ENCODE measurements at places on chromosomes 1 and 21. TPM values are rescaled to one million over a fixed set of nuclear protein-coding genes. Genes with fewer than 3 reads are reported as not detected.

The PRKCZ gene
- total RNA-seq, result 6.0 TPM

The S100A7A gene
- total RNA-seq, result not detected

The AIRE gene
- total RNA-seq, result 0.04 TPM

The PROK1 gene
- not detected for total RNA-seq

The FCRL6 gene
- total RNA-seq, result not detected

GRCh38 chr1:22763487-22764200 lies 53.0 kb downstream of the EPHB2 start:
- DNase-seq, result no peak

- no peak for DNase-seq
These were observed 156.2 kb downstream of the RHOU start for GRCh38 chr1:228891272-228892034.

GRCh38 chr1:204852854-204853253 lies 17.8 kb upstream of the NFASC start:
- no peak for DNase-seq

DNA sequence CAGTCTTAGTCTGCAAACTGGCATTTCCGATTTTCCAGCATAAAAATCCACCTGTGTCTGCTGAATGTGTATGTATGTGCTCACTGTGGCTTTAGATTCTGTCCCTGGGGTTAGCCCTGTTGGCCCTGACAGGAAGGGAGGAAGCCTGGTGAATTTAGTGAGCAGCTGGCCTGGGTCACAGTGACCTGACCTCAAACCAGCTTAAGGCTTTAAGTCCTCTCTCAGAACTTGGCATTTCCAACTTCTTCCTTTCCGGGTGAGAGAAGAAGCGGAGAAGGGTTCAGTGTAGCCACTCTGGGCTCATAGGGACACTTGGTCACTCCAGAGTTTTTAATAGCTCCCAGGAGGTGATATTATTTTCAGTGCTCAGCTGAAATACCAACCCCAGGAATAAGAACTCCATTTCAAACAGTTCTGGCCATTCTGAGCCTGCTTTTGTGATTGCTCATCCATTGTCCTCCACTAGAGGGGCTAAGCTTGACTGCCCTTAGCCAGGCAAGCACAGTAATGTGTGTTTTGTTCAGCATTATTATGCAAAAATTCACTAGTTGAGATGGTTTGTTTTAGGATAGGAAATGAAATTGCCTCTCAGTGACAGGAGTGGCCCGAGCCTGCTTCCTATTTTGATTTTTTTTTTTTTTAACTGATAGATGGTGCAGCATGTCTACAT lies 2.5 kb upstream of the OLFML3 start:
- DNase-seq, result peak; percentile 60

DNA sequence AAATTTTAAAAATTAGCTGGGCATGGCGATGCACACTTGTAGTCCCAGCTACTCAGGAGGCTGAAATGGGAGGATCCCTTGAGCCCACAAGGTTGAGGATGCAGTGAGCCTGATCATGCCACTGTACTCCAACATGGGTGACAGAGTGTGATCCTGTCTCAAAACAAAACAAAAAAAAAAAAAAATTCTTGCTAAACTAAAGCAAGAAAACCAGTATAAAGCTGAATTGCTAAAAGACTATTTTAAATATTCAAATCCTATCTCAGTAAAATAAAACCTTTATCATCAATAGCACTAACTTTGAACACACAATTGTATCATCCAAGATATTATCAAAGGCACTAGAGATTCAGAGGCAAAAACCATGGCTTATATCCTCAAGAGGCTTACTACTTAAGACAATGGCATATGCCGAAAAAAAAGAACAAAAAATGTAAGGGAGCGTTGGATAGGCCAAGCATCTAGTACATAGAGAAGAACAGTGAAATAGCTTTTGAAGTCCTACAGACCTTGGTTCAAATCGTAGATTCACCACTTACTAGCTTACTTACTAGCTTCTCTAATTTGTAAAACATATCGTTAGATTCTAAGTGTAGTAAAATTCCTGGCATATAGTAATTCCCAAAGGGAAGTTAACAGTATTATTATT lies 3.6 kb downstream of the EPS15 start:
- no peak for DNase-seq

DNA sequence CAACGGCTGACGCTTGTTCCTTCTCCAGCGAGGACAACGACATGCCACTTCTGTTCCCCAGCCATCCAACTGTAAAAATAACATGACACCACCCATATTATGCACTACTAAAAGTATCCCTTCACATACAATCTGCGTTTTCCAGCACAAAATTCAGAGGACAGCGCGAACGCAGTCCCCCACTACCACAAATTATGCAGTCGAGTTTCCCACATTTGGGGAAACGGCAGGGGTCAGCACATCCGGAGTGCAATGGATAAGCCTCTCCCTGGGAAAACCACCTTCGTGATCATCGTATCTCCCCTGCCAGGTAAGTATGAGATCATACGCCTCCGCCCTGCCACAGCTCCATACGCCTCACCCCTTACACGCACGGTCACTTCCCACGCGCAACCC lies 120.9 kb downstream of the PPIAL4G start:
- no peak for DNase-seq

DNA sequence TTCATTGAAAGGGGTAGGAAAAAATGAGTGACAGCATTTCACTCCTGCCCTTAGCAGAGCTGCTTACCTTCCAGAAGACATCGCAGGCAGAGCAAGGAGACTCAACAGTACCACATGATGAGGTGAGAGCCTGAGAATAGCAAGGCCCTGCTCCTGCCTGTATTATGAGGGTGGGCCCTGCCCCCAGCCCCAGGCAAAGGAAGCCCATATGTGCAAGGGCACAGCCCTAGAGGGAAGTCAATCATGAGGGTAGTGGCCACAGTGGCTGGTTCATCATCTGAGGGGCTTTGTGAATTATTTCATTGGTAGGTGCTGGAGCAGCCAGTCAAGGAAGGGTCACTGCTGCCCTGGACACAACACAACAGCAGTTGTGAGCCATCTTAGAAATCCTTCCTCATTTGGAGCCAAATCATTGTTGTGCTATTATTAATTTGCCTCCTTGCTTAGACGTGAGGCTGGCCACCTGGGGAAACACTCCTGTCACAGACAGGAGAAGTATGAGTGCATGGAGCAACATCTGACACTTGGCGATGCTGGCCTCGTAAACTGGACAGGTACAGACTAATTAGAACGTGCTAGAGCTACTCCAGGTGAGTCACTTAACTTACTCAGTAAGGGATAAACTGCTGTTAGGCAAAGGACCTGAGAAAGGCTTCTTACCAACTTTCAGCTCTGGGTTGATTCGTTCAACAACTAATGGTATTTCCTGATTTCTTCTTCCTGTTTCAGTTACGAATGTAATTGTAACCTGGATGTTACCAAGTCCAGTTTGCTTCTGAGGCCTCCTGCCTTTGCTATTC lies 22.7 kb upstream of the ACBD6 start:
- DNase-seq, result no peak

DNA sequence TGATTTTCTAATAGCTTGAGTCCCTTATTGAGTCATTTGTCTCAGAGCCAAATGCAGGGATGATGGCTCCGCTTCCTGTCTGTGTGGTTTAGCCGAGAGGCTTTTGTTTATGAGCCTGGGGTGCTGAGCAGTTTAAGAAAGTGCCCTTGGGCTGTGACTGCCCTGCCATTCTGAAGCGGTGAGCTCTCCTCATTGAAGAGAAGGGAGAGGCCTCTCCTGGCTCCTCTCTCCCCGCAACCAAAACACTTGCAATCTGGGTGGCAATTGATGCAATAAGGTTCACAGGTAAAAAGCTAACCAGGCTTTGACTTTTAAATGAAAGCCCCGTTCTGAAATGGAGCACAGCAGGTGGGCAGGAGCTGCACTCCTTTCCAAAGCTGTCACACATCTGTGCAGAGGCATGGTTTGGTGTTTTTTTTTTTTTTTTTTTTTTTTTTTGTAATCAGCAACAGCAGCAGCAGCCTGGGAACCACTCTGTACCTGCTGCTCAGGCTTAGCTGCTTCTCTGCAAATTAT lies 403.7 kb downstream of the SIPA1L2 start:
- DNase-seq, result peak; percentile 29

DNA sequence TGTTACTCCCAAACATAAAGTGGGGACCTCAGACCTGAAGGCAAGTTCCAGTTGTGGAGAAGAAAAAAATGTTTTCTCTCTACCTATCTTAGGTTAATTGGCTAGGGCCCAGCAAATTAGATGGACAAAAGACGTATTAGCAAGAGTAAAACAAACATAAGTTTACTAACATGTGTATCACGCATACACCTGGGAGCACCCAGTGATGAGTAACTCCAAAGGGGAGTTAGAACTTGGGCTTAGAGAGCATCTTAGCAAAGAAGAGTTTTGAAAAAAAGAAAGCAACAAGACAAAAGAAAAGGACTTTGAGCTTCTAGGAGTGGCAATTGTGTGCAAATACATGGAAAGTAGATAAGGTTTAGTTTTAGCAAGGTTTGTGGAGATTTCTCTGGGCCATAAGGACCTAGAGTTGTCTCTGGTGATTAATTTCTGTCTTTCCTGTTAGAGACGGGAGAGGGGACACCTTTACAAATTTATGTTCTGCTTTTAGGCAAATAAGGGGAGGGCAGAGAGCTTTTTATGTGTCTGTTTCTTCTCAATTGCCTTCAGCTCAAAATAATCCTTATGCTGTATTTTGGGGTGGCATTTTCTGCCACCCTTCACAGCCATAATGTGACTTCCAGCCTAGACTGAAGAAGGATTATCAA lies 76.7 kb upstream of the PTGFRN start:
- no peak for DNase-seq

DNA sequence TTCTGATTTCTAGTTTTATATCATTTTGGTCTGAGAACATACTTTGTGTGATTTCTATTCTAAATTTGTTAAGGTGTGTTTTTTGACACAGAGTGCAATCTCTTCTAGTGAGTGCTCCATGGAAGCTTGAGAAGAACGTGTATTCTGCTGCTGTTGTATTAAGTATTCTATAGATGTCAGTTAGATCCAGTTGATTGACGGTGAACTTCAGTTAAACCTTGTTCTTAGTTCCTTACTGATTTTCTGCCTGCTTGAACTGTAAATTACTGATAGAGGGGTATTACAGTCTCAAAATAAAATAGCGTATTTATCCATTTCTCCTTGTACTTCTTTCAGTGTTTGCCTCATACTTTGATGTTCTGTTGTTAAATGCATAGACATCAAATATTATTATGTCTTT lies 248.1 kb upstream of the GREM2 start:
- no peak for DNase-seq

GRCh38 chr1:199075792-199076191 lies 437.0 kb downstream of the PTPRC start:
- no peak for DNase-seq

DNA sequence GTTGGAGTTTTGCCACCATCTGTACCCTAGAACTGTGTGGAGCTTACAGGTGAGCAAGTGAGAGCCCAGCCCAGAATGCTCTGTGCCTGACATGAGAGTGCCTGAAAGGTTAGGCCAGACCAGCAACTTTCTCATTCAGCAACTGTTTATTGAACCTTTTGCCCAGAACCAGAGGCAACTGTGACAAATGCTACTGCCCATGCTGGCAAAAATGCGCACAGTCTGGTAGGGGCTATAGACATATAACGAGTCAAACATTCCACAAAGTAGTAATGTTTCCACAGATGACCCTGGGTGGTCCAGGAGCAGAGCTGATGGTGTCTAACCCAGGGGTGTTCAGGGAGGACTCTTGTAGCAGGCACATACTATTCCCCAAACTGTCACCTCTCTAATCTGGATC lies 56.0 kb upstream of the GCLM start:
- DNase-seq, result no peak

- no peak for DNase-seq
These were observed 324.4 kb downstream of the ADGRL2 start for GRCh38 chr1:82125119-82125518.

GRCh38 chr21:17903929-17904639 lies 84.9 kb upstream of the C21orf91 start:
- DNase-seq, result peak; percentile 59

Measured in muscle of leg (tissue), 16 donors.